ENCODE measurements at places on chromosomes 11 and 22.
A peak's percentile ranks its signal among the peaks of the same experiment; 100 is the strongest.

DNA sequence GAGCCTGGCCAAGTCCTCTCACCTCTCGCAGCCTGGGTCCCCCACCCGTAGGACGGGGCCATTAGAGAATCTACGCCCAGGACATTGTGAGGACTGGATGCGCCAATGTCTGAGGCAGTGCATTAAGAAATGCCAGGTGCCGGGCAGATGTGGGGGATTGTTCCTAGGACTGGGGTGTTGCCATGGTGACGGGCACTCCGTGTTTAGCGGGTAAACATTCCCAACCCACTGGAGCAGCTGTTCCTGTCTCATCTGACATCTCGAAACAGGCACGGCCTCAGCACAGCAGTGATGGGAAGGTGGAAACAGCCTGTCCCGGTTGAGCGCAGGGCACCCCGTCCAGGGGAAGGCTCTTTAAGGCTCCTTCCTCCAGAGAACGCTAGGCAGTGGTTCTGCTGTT is 99.6 kb upstream of the RTL6 start:
- DNase-seq = peak; percentile 24

DNA sequence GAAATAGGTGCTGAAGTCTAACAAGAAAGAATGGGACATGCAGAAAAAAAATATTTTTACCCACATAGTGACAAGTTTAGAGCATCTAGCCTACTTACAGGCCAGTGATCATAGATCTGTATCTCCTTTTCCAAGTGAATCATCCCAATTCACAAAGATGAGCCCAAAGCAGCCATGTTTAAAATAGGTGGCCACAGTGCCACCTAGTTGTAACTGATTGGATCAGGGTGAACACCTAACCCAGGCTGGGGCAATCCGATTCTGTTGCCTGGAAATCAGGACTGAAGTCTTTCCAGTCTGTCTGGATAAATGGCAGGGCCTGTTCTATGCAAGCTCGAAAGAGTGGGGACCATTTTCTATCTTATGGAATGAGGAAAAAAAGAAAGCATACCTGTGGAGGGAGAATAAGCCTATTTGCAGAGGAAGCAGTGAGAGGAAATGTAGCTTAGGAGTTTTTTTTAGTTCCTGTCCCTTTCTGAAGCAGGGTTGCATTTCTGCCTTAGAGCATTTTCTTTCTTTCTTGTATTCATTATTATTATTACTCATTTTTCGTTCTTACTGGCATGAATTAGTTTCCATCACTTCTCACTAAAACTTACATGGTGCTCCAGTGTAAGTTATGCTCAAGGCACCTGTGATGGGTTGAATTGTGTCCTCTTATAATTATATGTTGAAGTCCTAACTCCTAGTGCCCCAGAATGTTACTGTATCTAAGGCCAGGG is 113.2 kb upstream of the RAG2 start:
- DNase-seq = no peak

DNA sequence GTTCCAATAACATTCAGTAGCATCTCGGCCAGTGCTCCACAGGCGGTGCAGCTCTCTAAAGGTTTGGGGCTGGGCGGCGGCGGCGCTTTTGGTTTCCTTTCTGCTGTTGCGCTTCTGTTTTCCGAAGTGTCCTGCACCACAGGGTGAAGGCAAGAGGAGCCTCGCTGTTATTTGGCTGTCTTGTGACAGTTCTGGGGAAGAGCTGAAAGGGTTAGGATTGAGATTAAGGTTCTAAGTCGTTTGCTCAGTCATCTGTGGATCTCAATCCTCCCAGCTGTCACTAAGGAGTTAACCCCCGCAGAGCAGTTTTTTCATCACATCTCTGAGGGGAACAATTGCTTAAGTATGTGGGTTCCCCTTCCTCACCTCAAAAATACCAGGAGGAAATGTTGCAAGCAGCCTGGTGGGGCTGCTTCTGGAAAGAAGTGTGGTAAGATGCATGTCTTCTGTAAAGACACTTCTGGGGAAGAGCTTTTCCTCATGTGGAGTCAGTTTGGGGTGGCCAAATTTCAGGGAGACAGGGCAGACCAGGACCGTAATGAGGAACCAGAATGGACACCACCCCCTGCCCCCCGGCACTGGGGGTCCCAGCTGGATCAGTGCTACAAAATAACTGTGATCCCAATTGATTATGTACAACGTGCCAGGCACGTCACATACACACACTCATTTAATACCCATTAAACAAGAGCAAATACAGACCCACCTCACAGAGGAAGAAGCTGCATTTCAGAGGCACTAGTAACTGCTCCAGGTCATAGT is 14.2 kb downstream of the TMEM121B start:
- no peak for DNase-seq

- no peak for DNase-seq
These were observed 84.5 kb upstream of the CHRM4 start for GRCh38 chr11:46475926-46476545.

DNA sequence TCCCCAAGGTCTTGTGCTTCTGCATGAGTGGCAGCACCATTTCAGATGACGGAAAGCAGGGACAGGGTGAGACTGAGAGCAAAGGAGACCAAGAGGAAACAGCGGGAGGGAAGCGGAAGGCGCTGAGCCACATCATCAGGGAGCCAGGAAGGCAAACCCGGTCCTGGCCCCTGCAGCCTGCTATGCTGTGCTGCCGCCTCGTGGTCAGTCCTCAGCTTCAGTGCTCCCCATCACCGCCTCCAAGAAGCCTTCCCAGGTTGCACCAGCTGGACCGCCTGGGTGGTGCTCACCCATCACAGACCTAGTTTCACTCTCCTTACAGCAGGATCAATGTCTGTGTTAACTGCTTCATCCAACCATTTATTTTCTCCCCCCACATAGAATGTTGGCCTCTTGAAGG is 73.0 kb upstream of the PHF21B start:
- DNase-seq = peak; percentile 7

DNA sequence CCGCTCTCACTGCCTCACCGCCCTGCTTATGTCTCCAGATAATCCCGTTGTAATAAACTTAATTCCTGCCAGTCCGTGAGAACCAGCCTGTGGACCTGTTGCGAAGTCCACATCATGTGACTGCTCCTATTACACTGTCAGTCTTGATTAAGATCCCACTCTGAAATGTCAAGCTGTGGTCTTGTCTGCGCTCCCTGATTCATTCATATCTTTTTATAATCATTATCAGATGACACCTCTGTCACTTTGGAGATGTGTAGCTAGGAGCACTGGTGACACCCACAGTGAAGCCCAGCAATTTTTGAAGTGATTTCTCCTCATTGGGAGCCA is 377.3 kb downstream of the TBC1D22A start:
- no peak for DNase-seq

GRCh38 chr11:92964471-92964870 is 5.0 kb upstream of the MTNR1B start:
- no peak for DNase-seq

DNA sequence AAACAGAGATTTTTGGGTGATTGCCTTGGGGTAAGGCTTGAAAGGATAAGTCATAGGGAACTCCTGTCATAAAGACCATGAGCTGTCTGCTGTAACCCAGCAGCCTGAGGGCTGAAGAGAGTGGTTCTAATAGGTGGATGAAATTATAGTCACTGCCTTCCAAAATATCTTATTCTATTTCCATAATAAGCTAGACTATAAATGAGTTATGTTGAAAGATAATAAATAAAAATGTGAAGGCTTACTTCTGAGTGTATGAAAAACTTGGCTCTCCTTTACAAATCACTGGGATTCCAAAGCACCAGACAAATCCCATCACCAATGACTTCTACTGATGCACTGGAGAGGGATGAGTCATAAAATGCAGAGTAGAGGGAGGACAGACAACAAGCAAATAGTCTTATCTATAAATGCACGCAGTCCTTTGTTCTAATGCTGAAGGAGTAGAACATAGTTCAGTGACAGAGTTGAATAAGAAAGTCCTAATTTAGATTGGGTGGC is 775.0 kb upstream of the LRRC4C start:
- peak; percentile 83 for DNase-seq

DNA sequence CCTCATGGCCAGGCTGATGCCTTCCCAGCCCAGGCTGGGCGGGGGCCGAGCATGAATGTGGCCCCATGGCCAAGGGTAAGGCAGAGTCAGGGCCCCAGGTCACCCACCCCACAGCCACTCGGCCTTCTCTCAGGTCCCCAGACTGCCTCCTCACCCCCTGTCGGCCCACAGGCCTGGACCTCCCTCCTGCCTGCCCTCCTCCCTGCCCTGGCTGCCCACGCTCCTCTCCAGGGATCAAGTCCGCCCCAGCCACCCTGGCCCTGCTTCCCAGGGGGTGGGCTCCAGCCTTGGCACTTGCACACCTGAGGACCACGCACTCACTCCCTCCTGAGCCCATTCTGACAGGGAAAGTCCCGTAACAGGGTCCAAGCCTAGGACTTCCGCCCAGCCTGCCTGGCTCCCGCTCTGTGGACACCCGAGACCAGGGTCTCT is 37.8 kb upstream of the TH start:
- DNase-seq = no peak

DNA sequence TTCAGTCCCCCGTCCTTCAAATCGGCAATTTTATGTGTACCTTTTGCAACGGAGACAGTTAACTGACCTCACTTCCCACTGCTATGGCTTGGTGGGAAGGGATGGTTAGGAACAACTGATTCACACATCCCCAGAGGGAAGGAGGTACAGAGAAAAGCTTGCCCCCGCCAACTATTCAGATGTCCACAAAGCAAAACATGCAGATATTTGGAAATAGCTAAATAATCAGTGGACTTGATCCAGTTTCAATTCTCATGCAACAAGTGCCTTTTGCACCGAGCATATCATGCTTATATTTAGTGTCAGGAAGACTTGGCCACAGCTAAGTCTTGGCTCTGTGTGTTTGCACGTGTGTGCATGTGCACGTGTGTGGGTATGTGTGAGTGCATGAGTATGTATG is 144.6 kb downstream of the SNX19 start:
- DNase-seq = peak; percentile 33

- peak; percentile 77 for DNase-seq
These were observed 6.4 kb downstream of the MARK2 start for GRCh38 chr11:63845303-63845702.

DNA sequence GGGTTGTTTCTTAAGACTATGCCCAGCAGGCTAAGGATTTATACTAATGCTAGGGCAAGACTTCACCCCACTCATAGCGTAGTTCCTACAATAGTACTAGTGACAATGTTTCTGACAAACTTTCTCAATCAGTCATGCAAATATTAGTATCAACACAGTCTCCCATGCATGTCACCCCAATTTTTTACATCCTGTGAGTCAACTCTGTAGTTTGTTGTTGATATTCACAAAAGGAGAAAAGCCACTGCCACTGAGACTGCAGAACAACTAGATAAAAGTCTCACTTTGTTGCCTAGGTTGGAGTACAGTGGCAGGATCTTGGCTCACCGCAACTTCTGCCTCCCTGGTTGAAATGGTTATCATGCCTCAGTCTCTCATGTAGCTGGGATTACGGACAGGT is 155.2 kb downstream of the RBFOX2 start:
- DNase-seq = no peak

DNA sequence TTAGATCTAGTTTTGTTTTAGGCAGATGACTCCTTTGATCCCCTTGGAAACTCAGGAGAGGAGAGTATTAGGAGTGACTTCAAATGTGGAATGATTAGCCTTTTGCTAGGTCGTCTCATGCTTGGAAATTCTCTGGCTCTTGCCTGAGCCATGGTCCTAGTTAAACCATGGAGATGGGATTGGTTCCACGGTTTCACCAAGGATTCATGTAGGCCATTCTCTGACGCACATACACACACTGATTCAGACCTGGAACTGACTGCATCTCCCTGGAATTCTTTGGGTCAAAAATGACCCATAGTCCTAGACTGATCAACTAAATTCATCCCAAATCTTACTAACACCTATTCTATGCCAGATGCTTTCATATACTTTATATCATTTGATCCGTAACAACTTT is 56.5 kb downstream of the POLD3 start:
- DNase-seq = no peak

GRCh38 chr22:21714786-21715185 is 20.8 kb downstream of the YPEL1 start:
- DNase-seq = peak; percentile 74

- DNase-seq = no peak
These were observed 114.1 kb downstream of the SERGEF start for GRCh38 chr11:17898782-17899181.

GRCh38 chr11:132802947-132803346 is 729.4 kb downstream of the OPCML start:
- no peak for DNase-seq

DNA sequence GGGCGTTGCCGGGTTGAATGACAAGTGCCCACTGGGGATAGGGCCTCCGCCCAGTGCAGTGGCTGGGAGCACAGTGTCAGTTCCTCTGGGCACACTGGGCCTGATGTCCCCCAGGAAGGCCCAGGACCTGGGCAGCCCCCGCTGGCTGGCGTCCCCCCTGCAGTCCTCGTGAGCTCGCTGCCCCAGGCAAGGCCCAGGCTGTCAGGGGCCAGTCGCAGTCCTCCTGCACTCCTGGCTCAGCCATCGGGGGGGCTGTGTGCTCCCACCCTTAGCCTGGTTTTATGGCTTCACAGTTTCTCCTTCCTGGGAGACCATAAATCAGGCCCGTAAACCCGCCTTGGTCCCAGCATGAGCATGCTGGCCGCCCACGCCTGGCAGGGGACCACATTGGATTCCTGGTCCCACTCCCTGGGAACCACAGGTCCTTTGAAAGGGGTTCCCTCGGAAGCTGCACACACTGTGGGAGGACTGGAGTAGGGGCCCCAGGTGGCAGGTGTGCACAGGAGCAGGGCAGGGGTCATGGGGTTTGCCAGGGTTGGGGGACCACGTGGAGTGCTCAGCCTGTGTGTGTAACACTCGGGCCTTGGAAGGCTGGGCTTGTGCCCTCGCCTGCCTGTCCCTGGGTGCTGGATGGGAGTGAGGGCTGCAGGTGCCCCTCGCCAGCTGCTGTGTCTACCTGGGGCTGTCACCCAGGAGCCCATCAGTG is 113.6 kb downstream of the KCNQ1OT1 start:
- DNase-seq = no peak

- DNase-seq = no peak
These were observed 46.2 kb upstream of the LMO1 start for GRCh38 chr11:8309862-8310261.

DNA sequence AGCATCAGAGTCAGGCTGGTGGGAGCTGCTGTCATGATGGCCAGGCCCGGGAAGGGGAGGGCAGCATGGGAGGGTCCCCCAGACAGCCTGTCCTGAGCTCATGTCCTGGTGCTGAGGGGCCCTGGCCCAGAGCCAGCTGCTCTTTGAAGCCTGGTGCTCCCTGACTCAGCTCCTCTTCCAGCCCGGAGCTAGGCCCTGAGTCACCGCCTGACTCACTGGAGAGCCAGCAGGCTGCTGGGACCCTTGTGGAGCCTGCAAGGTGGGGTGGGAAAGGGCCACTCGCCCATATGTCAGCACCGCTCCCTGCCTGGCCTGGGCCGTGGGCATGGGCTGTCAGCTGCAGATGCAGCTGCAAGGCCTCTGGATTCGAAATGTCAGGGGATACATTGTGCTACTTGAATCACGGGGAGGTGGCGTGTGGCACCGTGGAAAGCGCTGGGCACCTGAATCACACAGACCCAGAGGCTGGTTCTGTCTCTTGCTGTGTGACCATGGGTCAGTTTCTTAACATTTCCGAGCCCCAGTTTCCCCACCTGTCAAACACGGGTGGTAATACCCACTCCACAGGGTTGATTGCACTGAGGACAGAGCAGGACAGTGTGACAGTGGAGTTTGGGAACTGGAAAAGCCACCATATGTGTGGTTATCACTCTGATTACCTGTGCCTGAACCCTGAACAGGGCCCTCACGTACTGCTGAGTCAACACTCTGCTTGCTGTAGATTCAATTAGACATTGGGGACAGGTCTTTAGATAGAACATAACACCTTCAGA is 4.4 kb downstream of the CACNA1I start:
- DNase-seq = peak; percentile 93
